DMS53 (cell line): ENCODE measurements at places on chromosomes 5 and 9.

GRCh38 chr9:98575379-98576346 lies 133.1 kb downstream of the GABBR2 start:
- peak; percentile 17 for DNase-seq

DNA sequence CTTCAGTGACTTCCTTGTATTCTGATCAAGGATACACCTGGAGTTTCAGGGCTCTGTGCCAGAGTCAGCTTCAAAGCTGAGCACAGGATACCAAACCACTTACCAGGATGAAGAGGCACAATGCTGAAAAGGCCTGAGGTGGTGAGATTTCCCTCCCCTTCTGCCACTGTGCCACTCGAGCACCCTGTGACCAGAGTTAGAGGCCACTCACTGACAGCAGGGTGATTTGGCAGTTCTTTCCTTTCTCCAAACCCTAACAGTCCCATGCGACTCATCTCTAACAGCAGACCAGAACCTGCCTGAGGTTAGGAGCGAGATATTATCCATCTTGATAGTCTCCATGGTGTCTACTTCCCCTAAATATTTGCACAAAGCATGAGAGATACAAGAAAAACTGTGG lies 1.8 kb downstream of the PLGRKT start:
- peak; percentile 86 for DNase-seq

DNA sequence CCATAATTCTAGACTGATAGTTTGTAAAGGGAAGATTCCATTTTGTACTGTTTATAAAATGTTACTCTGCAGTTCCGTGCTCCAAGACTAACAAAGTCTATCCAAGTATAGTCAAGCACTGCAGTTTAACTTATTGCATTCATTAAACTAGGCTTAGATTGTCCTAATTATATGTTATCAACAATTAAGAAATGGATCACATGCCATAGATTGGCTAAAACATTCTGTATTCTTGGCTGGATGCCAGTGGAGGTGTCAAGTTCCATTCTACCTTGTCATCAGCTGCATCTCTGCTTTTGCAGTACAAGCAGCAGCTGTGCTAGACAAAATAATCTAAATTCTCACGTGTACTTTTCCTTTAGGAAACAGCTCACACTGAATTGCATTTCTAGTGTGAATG lies 69.4 kb upstream of the MEF2C start:
- peak; percentile 81 for DNase-seq

DNA sequence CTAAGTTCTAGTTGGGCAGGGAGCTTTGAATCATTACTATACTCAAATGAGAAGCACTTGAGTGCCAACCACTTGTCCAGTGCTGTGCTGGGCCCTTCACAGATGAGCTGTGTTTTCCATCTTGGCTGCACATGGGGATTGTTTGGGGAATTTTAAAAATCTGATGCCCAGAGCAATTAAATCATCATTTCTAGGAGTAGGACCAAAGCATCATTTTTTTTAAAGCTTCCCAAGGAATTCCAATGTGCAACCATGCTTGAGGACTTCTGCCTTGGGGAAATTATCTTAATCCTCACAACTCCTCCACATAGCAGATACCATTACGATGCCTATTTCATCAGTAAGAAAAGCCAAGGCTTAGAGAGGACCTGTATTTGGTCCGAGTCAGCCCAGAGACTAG lies 131.4 kb downstream of the TMEM174 start:
- DNase-seq = no peak

- DNase-seq = no peak
Measured at GRCh38 chr9:37971108-37971459, 67.2 kb upstream of the SLC25A51 start.

DNA sequence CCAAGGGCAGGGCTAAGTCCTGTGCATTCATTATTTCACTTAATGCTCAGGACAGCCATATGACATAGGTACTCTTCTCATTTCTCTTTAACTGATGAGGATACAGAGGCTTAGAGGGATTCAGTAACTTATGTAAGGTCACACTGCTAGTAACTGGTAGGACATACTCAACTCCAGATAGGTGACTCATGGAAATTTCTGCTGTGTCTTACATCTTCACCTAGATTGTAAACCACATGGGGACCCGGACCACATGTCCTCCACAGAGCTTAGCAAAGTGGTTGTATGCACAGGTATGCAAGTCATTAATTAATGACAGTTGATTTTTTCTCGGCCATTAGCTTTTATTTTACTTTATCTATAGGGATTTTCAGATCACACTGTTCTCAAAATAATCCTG lies 29.3 kb downstream of the SLC1A1 start:
- no peak for DNase-seq

DNA sequence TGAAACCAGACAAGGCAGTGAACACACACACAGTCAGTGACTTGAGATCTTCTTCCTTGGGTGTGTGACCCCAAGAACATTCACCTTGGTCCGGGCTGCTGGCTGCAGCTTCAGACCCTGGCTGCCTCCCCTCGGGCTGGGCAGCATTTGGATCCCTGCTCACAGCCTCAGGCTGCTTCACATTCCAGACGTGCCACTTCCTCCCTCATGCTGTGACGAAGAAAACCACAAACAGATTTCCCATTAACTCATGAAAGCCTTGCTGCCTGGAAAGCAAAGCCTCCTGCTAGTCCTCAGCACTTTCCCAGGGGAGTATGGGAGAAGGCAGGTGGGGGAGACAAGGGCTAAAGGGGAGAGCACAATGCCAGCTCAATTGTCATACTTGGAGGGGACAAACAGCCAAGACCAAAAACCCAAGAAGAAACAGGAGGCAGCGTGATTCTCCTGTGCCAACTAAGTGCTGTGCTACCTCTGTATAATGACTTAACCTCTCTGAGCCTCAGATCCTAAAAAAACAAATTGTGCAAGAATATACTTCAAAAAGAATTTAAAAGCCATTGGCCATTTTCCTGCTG lies 594.6 kb upstream of the BRINP1 start:
- DNase-seq = peak; percentile 24

DNA sequence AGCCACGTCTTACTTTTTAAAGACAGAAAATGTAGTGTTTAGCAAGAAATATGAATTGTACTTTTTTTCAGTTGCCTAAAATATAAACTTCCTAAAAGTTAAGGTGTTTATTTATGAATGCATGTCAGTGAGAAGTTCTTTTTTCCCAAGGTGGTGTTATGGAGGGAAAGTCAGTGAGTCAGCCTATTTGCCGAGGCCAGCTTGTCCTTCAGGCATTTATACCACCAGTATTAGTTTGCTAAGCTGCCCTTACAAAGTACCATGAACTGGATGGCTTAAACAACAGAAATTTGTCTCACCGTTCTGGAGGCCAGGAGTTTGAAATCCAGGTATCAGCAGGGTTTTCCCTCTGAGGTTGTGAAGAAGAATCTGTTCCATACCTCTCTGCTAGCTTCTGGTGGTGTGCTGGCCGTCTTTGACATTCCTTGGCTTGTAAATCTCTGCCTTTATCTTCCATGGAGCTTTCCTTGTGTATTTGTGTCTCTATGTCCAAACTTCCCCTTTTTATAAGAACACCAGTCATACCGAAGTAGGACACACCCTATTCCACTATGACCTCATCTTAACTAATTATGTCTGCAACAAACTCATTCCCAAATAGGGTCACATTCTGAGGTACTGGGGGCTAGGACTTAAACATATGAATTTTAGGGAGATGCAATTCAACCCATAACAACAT lies 38.4 kb downstream of the PRKACG start:
- no peak for DNase-seq

GRCh38 chr5:163079618-163080017 lies 357.8 kb upstream of the CCNG1 start:
- DNase-seq = no peak

GRCh38 chr5:141494761-141495452 lies 6.0 kb downstream of the PCDHGC5 start:
- no peak for DNase-seq

GRCh38 chr9:81182431-81182830 lies 506.9 kb downstream of the TLE1 start:
- peak; percentile 3 for DNase-seq

GRCh38 chr9:92191801-92192200 lies 76.6 kb upstream of the SPTLC1 start:
- DNase-seq = no peak

GRCh38 chr5:10522224-10522611 lies 41.7 kb upstream of the ANKRD33B start:
- DNase-seq = no peak

DNA sequence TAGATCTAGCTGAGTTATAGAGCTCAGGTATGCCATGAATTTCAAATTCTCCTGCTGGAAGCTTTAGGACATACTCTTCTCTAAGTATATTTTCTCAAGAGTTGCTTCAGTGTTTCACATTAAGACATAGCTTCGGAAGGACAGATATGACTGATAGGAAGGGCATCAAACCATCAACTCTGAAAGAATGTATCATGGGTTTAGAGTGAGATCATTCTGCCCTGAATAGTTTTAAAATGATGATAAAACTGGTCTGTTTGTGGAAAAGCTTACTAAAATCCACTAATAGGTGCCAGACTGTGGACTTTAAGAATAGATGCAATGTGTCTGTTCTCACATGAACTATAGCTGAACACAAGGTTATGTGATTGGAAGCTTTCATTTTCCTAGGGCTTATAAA lies 8.4 kb downstream of the SPEF2 start:
- no peak for DNase-seq

DNA sequence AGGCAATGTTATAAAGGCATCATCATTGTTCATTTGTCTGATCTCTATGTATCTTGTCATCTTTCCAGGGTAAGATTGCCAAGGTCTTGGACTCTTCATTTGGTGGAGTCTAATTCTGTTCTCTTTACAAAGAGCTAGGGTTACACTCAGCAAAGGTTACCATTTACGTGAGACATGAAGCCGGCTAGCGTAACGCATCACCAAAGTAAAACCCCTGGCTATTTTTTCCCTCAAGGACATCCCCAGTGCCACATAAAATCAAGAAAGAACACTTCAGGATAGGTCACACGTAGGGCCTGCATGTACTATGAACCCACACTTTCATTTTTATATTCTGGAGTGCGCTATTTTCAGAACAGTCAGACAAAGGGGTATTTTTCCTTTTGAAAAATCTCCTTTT lies 20.0 kb upstream of the MYOT start:
- DNase-seq = no peak

DNA sequence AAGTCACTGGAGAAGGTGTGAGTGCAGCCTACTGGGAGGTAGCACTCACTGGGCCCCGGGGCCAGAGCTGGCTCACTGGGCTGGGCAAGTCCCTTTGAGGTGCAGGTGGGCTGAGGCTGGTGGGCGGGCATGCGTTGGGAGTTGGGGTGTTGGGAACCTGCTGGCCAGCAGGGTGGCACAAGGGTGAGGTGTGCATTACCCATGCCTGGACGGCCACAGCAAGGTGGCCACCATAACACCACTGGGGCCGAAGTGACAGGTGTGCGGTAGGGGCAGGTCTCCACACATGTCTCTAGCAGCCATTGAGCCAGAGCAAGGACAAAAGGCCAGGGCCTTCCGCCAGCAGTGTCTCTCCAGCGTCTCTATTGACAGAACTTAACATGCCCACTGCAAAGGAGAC lies 22.6 kb downstream of the PRRT1B start:
- DNase-seq = no peak

DNA sequence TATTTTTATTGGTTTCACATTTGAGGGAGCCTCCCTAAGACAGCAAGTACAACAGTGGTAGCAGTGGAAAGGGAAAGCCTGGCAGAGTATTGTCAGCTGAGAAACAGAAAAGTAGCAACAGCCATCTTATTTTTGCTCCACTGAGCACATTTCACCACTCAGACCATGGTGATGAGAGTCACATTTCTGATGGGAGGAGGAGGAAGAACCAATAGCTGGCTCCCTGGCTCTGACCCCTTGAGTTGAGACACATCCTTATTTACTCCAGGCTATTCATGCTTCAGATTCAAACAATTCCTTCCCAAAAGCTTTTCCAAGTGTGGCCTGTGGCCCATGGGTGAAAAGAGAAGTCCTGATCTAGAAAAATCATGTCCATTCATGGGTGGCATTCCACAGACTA lies 236.3 kb downstream of the ARHGAP26 start:
- DNase-seq = no peak

DNA sequence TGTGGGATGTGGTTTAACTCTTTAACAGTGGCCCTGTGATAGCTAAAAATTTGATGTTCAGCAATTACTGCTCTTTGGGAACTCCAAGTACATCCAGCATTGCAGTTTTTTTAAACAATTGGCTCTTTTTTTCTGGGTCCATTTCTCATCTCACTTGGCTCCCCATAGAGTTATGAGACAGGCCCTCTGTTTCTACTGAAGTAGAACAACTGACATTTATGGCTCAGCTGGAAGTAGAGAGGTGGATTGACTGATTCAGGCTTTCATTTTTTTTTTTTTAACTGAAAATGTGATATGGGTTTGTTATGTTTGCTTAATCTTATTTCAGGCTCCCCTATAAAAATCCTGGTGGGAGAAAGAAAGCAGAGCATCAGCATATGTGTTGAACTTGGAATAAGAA lies 96.6 kb upstream of the CD180 start:
- no peak for DNase-seq

- peak; percentile 95 for DNase-seq
Measured at GRCh38 chr9:100598641-100599145, 20.8 kb downstream of the CAVIN4 start.

DNA sequence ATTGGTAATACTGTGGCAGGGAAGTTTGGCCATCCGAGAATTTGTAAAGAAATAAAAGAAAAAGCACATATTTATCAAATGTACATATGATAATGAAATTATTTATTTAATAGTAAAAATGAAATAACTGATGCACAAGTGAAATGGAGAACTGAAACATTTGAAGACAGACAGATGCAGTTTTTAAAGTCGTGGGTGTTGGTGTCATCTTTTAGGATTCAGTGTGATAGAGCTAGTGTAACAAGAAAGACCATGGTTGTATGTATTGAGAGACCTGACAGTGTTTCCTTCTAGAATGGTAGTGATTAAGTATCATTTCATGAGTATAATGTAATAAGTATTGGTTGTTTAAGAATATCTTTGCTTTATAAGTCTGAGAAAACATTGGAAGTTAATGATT lies 2.4 kb downstream of the SEC61B start:
- DNase-seq = no peak

- no peak for DNase-seq
Measured at GRCh38 chr9:134959126-134959970, 41.6 kb upstream of the FCN1 start.

DNA sequence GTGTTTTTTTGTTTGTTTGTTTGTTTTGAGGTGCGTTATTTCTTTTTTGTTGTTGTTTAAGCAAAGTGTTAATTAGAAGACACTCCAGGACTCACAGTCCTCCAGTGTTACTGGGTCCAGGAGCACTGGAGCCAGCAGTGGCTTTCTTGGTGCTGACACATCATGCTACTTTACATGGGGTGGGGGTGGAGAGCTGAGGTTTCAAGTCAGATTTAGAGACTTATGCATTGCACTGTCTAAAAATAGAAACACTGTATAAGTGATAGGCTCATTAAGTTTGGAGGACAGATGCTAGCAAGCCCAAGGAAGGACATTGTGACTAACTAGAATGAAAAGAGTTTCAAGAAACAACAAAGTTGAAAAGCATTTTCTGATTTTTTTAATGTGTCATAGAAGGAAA lies 2209.2 kb downstream of the MAT2B start:
- no peak for DNase-seq
